ENCODE measurements at places on chromosomes 1 and 21.
A peak's percentile ranks its signal among the peaks of the same experiment; 100 is the strongest.

DNA sequence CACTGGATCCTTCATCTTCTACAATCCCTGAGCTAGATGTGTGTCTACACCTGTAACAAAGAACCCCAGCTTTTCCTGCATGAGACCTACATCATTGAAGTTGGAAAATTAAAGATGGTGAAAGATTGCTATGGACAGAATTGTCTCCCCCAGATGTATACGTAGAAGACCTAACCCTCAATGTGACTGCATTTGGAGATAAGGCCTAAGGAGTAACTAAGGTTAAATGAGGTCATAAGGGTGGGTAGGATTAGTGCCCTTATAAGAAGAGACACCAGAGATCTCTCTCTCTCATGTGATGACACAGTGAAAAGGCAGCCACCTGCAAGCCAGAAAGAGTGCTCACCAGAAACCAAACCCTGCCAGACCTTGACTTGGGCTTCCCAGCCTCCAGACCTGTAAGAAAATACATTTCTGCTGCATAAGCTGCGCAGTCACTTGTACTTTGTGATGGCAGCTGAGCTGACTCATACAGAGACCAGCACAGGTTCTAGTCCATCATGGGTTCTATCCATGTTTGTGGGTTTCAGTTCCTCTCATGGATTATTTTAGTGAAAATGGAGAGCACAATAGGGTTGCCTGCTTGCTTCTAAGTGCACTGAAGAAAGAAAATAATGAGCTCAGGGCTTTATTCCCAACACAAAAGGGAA, 180.8 kb downstream of the TPR start:
- no peak for DNase-seq

DNA sequence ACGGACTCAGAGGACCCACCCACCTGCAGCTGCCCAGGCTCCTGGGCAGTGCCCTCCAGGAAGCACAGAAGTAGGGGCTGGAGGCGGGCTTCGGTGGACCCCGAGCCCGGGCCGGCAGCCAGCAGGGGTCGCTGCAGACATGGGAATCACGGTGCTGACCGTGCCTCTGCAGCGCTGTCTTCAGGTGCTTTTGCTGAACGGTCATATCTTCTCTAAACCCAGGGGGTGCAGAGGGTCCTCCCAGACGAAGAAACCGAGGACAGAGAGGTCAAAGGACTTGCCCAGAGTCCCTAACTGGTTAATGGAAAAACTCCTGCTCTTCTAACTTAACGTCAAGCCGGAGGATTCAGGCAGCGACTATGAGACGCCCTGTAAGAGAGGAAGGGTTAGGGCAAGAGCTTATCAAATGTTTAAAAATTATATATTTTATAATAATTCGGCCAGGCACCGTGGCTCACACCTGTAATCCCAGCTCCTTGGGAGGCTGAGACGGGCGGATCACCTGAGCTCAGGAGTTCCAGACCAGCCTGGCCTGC, 21.5 kb upstream of the LEFTY2 start:
- peak; percentile 56 for DNase-seq

- DNase-seq: no peak
These were observed 7.6 kb downstream of the TTF2 start for GRCh38 chr1:117067533-117068370.

DNA sequence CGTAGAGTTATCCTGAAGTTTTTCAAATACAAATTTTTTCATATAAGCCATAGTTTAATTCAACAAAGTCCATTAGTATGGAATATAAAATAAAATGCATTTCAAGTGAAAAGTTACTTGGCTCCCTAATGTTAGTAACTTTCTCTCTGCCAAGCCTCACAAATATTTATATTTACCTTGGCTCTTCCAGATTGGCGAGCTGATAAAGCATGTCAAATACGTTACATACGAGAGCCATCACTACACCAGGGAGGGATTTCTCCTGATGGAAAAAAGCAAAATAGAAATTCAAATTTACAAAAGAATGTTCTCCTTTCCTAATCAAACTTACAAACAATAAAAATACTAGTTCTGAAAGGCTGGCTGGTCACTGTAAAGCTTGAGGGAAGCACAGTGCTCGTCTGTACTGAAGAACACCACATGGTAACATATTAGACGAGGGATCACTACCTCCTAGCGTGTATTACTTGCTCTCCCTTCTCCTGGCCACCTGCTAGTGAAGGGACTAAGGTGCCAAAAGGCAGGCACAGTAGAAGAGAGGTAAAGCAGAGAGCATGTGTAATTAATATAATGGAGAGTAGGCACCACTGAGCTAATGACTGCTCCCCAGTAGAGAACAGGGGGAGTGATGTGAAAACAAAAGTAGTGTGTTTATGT, 80.9 kb downstream of the USP24 start:
- DNase-seq: no peak

DNA sequence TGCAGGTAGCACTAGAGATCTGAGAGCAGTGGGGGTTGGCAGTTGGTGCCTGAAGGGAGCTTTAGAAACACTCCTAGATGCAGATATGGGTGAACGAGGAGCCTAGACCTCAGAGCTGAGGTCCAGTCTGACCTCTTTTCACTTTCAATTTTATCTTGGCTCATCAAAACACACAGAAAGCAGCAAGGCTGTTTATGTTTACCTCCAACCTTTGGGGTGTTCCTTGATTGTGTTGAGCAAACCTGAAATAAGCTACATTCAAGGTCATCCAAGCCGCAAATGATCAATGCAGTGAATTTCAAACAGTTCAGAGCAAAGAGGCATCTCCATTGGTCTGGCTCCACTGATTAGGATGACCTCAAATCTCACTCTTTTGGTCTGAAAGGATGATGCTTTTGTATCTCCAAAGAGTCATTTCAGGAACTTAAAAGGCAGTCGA, 1.3 kb downstream of the LY9 start:
- DNase-seq: no peak

DNA sequence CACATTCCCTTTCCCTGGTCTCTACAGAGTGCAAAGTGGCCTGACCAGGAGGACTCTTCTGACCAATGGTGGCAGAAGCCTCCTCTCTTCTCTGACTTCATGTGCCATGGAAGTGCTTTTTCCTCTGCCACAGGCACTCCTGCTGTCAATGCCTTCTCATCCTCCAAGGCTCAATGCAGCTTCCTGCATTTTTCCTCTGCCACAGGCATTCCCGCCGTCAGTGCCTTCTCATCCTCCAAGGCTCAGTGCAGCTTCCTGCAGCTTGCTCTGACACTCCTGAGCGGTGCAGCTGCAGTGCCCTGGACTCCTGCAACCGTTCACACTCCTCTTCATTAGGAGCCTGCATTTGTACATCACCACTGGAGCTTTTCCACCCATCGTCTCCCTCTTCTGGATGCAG, 4.7 kb upstream of the ADARB1 start:
- DNase-seq: no peak

DNA sequence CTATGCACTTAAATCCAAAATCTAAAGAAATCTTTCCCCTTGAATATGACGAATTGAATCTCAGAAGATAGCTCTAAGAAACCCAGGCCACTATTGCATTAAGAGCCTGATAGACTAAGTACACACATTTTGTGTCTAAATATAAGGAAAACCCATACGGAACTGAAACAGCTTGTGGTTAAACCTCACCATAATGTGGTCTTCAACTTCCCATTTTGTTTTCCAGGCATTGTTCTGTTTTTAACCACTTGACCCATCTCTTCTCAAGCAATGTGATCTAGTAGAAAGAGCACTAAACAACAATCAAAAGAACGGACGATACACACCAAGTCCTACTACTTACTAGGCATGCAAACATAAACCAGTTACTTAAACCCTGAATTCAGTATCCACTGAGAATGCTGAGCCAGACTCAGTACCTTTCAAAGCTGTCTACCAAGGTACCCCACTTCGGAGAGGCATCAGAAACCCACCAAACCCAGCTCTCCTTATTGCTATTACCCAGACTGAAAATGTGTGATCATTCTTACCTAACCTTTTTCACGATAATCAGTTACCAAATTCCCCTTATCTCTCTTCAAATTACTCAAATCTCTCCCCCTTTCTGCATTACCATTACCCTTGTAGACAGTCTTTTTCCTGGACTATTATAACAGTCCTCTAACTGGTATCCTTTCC, 12.8 kb downstream of the OTUD7B start:
- DNase-seq: no peak

GRCh38 chr1:227006226-227006796, 66.2 kb downstream of the COQ8A start:
- no peak for DNase-seq

GRCh38 chr1:210476730-210477129, 148.0 kb downstream of the HHAT start:
- DNase-seq: no peak

DNA sequence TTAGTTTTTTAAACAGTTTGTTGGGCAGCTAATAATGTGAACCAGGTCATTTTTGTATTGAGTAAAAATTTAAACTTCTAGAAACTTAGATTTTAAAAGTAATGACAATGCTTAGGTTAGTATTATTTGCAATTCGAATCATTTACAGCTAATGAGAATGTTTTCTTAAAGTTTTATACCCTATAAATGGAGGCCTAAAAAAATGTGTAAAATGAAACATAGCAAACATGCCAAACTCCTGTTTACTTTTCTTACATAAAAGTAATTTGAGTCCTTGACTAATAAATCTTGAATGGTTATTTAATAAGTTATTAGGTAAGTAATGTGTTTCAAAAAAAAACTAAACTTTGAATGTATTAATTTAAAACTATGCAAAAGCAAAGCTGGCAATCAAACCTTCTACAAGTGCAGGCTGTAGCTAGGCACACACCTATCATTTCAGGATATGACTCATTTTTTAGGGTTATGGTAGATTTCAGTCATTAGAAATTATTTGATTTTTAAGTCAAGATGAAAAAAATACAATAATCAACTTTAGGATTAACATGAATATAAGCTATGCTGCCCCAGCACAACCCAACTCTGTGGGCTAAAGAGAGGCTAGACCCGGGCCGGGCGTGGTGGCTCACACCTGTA, 41.5 kb downstream of the CLSTN1 start:
- no peak for DNase-seq

GRCh38 chr1:99465176-99465900, 180.6 kb upstream of the PALMD start:
- no peak for DNase-seq

GRCh38 chr1:234899041-234899729, 229.5 kb downstream of the TOMM20 start:
- no peak for DNase-seq

GRCh38 chr1:11893907-11894251, 32.3 kb downstream of the KIAA2013 start:
- DNase-seq: peak; percentile 63

DNA sequence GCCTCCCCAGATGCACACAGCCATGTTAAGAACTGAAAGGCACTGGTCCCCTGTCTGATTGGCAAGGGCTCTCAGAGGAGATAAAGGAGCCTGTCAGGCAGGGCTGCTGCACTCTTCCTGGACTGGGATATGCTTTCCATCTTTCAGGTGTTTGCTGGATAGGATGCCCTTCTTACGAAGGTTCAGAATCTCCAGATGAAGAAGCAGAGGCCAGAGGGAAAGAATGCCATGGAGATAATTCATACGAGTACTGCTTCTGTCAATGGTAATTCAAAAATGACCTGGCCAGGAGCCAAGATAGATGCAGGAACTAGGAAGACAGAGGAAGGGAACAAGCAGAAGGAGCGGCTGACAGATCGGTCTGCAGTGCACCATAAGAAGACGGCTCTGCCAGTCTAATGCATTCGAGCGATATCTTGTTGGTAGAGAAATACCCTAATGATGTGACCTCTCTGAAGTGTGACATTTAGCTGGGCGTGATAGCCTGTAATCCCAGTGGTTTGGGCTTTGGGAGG, 16.6 kb upstream of the ATP2B4 start:
- DNase-seq: no peak

DNA sequence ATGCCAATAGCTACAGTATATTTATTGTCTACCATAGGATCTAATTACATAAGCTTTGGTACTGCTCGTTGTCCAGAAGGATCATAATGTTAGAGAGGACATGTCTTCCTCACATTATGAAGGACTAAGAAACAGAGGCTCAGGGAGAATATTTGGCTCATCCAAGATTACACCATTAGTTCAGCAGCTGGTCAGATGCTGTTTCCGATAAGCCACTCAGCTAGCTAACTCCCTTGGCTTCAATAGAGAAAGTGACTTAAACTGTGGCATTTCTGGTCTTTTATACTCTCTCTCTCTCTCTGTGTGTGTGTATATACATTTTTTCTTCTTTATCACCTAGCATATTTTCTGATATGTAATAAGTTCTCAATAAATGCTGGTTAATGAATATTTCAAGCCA, 70.4 kb downstream of the DDR2 start:
- DNase-seq: no peak

DNA sequence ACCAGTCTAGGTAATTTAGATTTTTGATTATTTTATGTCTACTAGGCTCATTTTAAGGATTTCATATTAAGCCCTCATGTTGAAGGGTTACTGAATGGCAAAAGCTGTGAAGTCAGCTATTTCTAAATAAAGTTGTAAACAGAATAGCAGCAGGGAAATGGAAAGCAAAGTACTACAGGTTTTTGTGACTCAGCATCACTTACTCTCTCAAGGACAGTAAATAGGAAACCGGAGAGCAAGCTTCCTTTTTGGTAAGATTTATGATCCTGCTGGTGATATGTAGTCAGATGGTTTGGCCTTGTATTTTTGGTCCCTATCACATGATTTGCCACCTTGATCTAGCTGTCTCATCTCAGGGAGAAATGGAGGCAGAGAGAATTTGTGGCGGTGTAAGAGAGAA, 226.0 kb downstream of the RPS6KC1 start:
- no peak for DNase-seq

GRCh38 chr1:15023205-15023604, 130.3 kb upstream of the TMEM51 start:
- DNase-seq: no peak

DNA sequence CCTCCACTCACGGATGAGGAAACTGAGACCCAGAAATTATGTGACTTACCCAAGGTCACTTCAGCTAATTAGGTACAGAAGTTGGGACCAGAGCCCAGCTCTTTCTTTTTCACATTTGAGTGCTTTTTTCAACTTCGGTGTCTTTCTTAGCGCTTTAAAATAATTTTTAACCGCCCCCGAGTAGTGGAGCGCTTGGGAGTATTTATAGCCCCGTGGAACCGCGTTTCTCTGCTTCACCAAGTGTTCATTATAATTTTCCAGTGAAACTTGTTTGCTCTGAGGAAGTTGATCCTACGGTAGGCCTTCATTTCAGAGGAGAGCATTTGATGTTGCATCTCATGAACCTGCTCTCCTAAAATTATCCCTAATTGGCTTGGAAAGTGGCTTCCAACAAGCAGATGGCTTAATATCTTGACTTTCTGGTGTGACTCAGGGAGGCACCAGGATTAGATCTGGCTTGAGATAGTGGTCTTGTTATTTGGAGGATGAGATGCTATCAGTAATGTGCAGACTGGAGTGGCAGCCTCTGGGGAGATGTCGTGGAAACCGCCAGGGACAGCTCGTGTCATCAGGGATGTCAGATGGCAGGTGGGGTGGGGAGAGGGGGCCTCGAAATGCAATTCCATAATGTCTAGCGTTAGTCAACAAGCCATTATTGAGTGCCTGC, 321.3 kb downstream of the CAMTA1 start:
- DNase-seq: no peak

DNA sequence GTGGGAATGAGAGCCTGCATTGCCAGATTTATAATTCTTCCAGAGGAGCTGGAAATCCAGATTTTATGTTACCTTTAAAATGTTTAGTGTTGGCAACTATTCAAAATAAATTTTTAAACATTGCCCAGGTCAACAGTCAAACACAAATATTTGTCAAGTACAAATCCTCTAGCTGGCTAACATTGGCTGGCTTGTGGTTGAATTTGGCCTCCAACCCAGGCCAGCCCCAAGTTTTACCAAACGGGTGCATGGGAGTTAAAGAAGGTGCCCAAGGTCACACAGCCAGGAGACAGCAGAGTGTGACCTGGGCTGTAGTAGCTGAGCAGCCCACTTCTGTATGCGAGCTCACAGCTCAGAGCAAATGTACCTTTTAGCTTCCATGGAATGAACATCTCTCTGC, 240.6 kb downstream of the DSCAM start:
- DNase-seq: no peak

Measured in activated B cell treated with CpG ODN at 0.5 μM for 24 hours (primary cell).